ENCODE measurements at places on chromosomes 1 and 21. TPM values are rescaled to one million over a fixed set of nuclear protein-coding genes. Genes with fewer than 3 reads are reported as not detected.
A peak's percentile ranks its signal among the peaks of the same experiment; 100 is the strongest.

- H3K4me3 ChIP-seq: no peak overlapping the region
- H3K4me1 ChIP-seq: no peaks in the 10 kb centered on the region
- no peak for DNase-seq
- no peak overlapping the region for H3K27ac ChIP-seq
- H3K36me3 ChIP-seq: no peaks in the 10 kb centered on the region
- H3K27me3 ChIP-seq: no peaks in the 10 kb centered on the region
Observed at GRCh38 chr1:154663471-154664060, 55.6 kb upstream of the ADAR start.

- no peak overlapping the region for H3K4me3 ChIP-seq
- no peaks in the 10 kb centered on the region for H3K27me3 ChIP-seq
- DNase-seq: no peak
- peaks cover 16% of the 10 kb centered on the region for H3K4me1 ChIP-seq
- H3K36me3 ChIP-seq: no peaks in the 10 kb centered on the region
- H3K27ac ChIP-seq: no peak overlapping the region
Observed at GRCh38 chr1:55819011-55819410, 603.8 kb upstream of the USP24 start.

GRCh38 chr1:154902938-154903566, 33.0 kb upstream of the KCNN3 start:
- H3K27ac ChIP-seq: no peak overlapping the region
- DNase-seq: no peak
- no peaks in the 10 kb centered on the region for H3K36me3 ChIP-seq
- no peaks in the 10 kb centered on the region for H3K4me1 ChIP-seq

The LRRC39 gene
- total RNA-seq: 17.3 TPM

- no peaks in the 10 kb centered on the region for H3K36me3 ChIP-seq
- H3K4me3 ChIP-seq: no peak overlapping the region
- no peak overlapping the region for H3K27ac ChIP-seq
- H3K4me1 ChIP-seq: no peaks in the 10 kb centered on the region
Observed at GRCh38 chr21:42003051-42003461, 7.1 kb downstream of the ZBTB21 start.

The ACTN2 gene
- total RNA-seq: 276 TPM

DNA sequence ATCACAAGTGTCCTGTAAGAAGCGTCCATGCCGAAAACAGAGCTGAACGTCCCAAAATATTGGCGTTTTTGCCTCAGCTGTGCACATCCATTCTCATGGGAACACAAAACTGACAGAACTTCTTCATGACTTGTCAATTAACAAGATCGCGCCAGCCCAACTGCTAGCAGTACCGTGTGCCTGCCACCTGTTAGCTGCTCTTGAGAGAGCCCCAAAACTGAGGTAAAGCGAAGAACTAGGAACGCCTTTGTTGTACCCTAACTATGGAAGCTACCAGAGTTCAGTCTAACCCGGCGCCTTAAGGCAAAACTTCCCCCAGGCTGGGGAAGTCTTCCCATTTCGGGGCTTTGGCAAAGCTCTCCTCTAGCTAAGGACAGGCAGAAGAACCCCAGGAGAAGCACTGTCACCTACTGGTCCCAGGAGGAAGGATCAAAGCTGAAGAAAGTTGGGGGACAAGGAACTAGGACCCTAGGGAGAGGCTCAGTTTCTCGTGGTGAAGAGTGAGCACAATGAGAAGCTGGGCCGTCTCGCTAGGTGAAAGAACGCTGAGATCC, 719 bp downstream of the EYA3 start:
- H3K4me1 ChIP-seq: peaks cover 11% of the 10 kb centered on the region
- DNase-seq: no peak
- peak overlapping the region; percentile 80 for H3K4me3 ChIP-seq
- H3K27ac ChIP-seq: peak overlapping the region; percentile 90
- H3K36me3 ChIP-seq: no peaks in the 10 kb centered on the region

DNA sequence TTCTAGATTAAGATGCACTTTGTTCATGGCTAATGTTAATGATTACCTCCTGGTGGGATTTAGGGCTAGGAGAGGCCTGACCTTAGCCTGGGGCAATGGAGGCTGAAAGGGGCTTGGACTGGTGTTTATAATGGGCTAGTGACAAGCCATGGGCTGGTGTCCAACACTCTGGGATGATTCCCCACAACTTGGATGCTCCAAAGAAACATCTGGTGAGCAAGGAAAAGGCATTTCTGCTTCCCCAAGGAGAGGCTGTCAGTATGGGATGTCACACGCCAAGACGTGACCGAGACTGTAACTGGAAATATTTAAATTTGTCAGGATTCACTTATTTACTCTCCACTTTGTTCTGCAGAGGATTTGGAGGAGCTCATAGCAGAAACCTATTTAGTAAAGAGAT, 45.2 kb downstream of the PTPRU start:
- H3K36me3 ChIP-seq: no peaks in the 10 kb centered on the region
- DNase-seq: no peak
- H3K4me3 ChIP-seq: no peak overlapping the region
- H3K27me3 ChIP-seq: no peaks in the 10 kb centered on the region
- no peak overlapping the region for H3K27ac ChIP-seq

DNA sequence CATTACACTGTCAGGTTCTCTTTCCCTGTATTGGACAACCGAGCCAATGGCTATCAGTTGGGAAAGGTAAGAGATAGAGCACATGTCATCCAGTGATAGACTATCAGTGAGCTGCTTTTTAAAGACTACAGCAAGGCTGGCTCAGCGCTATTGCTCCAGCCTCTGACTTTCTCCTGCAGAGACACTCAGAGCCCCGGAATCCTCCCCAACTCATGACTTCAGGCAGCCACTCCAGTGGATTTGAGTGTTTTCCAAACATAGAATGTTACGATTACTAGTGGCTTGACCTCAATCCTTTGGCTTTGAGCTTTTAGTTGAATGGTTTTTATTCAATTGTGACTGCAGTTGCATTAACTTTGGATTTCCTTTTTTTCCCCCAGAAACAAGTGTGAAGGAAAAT, 331.9 kb downstream of the DISC1 start:
- H3K36me3 ChIP-seq: no peaks in the 10 kb centered on the region
- no peak for DNase-seq
- peak overlapping the region; percentile 55 for H3K27ac ChIP-seq

GRCh38 chr21:26954662-26955121, 12.2 kb downstream of the ADAMTS5 start:
- H3K4me1 ChIP-seq: no peaks in the 10 kb centered on the region
- no peaks in the 10 kb centered on the region for H3K36me3 ChIP-seq
- H3K27me3 ChIP-seq: no peaks in the 10 kb centered on the region
- no peak overlapping the region for H3K4me3 ChIP-seq
- DNase-seq: no peak

The ANXA9 gene
- total RNA-seq: 1.7 TPM

The AK4 gene
- 144 TPM for total RNA-seq

DNA sequence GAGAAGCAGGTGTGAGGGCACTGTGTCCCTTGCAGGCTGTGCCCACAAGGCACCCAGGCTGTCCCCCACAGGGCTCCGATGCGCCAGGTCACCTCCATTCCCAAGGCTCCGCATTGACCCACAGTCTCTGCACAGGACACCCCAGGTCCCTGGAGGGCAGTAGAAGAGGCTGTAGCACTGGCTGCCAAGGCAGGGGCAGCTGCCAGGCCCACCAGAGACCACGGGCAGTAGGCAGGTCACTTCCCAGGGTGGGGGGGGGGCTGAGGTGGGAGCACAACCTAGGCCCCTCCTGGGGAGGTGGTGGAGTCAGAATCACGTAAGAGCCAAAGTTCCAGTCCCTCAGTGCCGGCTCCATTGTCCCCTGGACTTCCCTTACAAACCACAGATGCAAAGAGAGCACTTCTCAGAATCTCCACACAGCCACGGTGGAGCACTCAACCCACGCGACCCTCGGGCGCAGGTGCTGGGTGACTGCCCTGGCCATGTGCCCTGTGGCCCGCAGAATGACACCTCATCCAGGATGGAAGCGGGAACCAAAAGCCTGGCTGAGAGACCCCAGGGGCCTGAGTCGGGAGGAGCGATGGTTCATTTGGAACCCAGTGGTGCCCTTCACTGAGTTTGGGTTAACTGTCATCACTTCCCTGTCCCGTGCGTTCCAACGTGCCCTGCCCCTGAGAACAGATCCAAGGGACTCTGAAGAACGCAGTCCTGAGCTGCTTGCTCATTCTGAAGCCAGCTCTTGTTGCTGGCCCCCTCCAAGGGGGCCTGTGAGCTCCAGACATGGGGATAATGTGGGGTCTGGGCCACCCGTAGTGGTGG, 69.7 kb upstream of the PDE9A start:
- no peaks in the 10 kb centered on the region for H3K27me3 ChIP-seq
- no peaks in the 10 kb centered on the region for H3K36me3 ChIP-seq
- H3K4me1 ChIP-seq: no peaks in the 10 kb centered on the region
- no peak overlapping the region for H3K27ac ChIP-seq
- H3K4me3 ChIP-seq: no peak overlapping the region

The ITGB2 gene
- 0.25 TPM for total RNA-seq

- peak overlapping the region; percentile 77 for H3K27ac ChIP-seq
- no peak for DNase-seq
- H3K4me3 ChIP-seq: no peak overlapping the region
- H3K27me3 ChIP-seq: no peaks in the 10 kb centered on the region
- no peaks in the 10 kb centered on the region for H3K36me3 ChIP-seq
- H3K4me1 ChIP-seq: peaks cover 44% of the 10 kb centered on the region
Observed at GRCh38 chr1:116111524-116112021, 374 bp downstream of the MAB21L3 start.

GRCh38 chr1:91854852-91855534, 31.0 kb downstream of the TGFBR3 start:
- H3K36me3 ChIP-seq: no peaks in the 10 kb centered on the region
- peaks cover 4% of the 10 kb centered on the region for H3K4me1 ChIP-seq
- H3K27me3 ChIP-seq: no peaks in the 10 kb centered on the region
- no peak for DNase-seq

- peak overlapping the region; percentile 86 for H3K4me3 ChIP-seq
- peaks cover 2% of the 10 kb centered on the region for H3K36me3 ChIP-seq
- H3K27ac ChIP-seq: peak overlapping the region; percentile 92
- peaks cover 32% of the 10 kb centered on the region for H3K4me1 ChIP-seq
- peak; percentile 38 for DNase-seq
Observed at GRCh38 chr1:245155272-245156040, 671 bp downstream of the KIF26B start.

GRCh38 chr1:200896531-200897196, 2.0 kb downstream of the INAVA start:
- H3K4me1 ChIP-seq: peaks cover 10% of the 10 kb centered on the region
- H3K27ac ChIP-seq: no peak overlapping the region
- peak; percentile 47 for DNase-seq
- no peaks in the 10 kb centered on the region for H3K36me3 ChIP-seq
- no peaks in the 10 kb centered on the region for H3K27me3 ChIP-seq

The GBP5 gene
- 0.14 TPM for total RNA-seq

- no peaks in the 10 kb centered on the region for H3K4me1 ChIP-seq
- H3K36me3 ChIP-seq: peaks cover 26% of the 10 kb centered on the region
- no peak overlapping the region for H3K4me3 ChIP-seq
- H3K27ac ChIP-seq: no peak overlapping the region
- no peak for DNase-seq
Observed at GRCh38 chr1:209854196-209854595, 26.4 kb downstream of the UTP25 start.

DNA sequence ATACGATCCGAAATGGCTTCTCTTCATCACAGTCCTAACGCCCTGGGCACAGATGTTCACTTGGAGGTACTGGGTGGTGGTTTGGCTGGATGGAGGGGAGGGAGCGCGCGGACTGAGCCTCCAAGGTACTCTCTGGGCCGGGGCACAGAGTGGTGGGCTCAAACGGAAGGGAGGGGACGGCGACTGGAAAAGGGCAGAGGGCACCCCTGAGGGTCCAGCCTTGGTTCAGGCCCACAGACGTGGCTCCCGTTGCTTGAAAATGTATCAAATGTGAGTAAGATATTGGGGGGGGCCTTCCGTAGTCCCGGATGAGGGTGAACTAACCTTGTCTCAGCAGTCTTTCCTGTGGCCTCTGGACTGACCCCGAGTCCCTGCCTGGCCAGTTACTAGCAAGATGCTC, 463 bp downstream of the IL12RB2 start:
- no peaks in the 10 kb centered on the region for H3K4me1 ChIP-seq
- DNase-seq: no peak
- H3K36me3 ChIP-seq: no peaks in the 10 kb centered on the region
- no peak overlapping the region for H3K27ac ChIP-seq
- H3K4me3 ChIP-seq: peak overlapping the region; percentile 41

The LCE6A gene
- total RNA-seq: not detected

DNA sequence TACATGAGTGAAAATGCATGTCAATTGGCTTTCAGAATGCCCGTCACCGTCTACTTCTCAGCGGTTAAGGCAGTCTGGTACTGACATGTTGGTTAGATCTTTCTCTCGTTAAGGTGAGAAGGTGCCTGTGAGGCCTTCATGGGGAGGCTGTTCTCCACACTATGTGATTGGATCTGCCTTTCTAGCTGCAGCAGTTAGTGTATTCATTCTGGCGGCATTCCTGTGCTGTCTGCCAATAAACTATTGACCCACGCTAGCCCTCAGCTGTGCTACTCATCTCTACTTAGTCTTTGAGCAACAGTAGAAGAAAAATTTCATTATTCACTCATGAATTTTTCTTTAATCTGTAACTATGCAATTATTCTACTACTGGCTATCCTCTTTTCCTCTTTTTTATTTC, 32.0 kb downstream of the CCSAP start:
- DNase-seq: no peak
- H3K4me1 ChIP-seq: peaks cover 12% of the 10 kb centered on the region
- H3K27ac ChIP-seq: no peak overlapping the region
- H3K4me3 ChIP-seq: no peak overlapping the region
- no peaks in the 10 kb centered on the region for H3K27me3 ChIP-seq

The CHML gene
- 5.6 TPM for total RNA-seq
